Mesendoderm (in vitro differentiated cells): ENCODE measurements at places on chromosomes 16 and 17.
A peak's percentile ranks its signal among the peaks of the same experiment; 100 is the strongest.

DNA sequence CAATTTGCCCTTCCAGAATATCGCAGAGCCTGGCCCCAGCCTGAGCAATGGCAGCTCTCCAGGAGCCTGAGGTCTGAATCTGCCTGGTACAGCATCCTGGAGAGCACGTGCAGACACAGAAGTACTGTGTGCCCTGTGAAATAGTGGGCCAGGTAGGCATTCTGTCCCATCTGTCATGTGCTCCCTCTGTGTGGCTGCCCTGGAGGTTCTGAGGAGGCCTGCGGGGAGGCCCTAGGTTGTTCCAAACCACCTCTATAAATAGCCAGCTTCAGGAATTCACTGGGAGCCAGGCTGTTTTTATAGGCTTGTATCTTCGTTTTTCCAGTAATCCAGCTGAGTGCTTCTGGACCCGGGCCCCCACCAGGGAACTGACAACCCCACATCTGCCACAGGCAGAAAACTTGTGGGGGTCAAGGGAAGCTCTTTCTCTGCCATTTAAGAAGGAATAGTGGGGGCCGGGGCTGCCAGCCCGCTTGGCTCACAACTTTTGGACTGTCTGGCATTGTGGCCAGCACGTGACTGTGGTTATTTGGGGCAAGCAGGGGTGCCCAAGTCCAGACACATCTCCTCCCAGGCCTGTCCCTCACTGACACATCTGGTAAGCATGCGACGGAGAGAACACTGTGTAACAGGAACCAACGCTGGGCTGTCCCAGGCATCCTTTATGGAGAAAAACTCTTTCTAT is 356.3 kb upstream of the TNRC6C start:
- H3K27ac ChIP-seq: no peak overlapping the region
- no peaks in the 10 kb centered on the region for H3K4me1 ChIP-seq
- no peak overlapping the region for H3K4me3 ChIP-seq
- DNase-seq: no peak
- H3K36me3 ChIP-seq: no peaks in the 10 kb centered on the region
- no peaks in the 10 kb centered on the region for H3K27me3 ChIP-seq

DNA sequence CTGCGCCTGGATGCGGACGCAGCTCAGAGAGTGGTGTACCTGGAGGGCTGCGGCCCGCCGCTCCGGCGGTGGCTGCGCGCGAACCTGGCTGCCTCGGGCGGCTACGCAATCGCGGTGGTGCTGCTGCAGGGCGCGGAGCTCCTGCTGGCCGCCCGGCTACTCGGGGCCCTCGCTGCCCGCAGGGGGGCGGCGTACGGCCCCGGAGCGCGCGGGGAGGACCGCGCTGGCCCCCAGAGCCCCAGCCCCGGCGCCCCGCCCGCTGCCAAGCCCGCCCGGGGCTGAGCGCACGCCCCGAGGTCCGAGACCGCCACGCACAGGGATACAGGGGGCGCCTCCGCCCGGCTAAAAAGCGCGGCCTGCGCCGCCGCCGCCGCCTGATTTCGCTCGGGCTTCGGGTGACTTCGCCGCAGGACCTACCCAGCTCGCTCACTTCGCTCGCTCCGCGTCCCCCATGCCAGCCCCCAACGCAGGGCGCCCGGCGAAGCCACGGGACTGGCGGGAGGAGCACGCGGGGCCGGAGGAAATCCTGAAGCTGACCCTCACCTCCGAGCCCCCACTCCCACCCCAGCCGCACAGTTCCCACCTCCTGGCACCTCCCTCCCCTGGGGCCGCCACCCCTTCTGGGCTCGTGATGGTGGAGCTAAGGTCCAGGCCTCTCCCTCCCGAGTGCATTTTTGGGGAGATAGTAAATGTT is 8.2 kb downstream of the PDE6G start:
- no peak overlapping the region for H3K4me3 ChIP-seq
- H3K4me1 ChIP-seq: peaks cover 1% of the 10 kb centered on the region
- H3K36me3 ChIP-seq: no peaks in the 10 kb centered on the region
- DNase-seq: no peak
- H3K27ac ChIP-seq: no peak overlapping the region

DNA sequence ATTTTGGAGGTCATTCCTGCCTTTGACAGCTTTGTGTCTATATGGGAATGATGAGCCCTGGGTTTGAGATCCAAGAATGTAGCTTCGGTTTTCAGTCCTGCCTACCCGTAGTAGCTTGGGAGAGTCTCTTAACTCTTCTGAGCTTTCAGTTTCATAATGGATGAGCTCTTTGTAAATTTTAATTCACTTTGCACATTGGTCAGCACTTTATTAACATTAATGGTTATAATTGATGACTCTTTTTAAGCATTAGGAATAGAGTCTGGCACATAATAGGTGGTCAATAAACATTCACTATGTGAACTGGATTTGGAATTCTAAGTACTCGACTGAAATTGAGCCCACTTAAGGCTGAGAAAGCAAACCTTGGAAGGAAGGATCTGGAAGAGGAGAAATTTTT is 17.3 kb downstream of the GPR139 start:
- H3K4me3 ChIP-seq: no peak overlapping the region
- H3K27ac ChIP-seq: no peak overlapping the region
- no peak for DNase-seq

GRCh38 chr17:49528966-49529365 is 33.9 kb downstream of the NGFR start:
- H3K4me3 ChIP-seq: no peak overlapping the region
- no peaks in the 10 kb centered on the region for H3K36me3 ChIP-seq
- H3K4me1 ChIP-seq: no peaks in the 10 kb centered on the region
- no peak overlapping the region for H3K27ac ChIP-seq
- no peaks in the 10 kb centered on the region for H3K27me3 ChIP-seq

DNA sequence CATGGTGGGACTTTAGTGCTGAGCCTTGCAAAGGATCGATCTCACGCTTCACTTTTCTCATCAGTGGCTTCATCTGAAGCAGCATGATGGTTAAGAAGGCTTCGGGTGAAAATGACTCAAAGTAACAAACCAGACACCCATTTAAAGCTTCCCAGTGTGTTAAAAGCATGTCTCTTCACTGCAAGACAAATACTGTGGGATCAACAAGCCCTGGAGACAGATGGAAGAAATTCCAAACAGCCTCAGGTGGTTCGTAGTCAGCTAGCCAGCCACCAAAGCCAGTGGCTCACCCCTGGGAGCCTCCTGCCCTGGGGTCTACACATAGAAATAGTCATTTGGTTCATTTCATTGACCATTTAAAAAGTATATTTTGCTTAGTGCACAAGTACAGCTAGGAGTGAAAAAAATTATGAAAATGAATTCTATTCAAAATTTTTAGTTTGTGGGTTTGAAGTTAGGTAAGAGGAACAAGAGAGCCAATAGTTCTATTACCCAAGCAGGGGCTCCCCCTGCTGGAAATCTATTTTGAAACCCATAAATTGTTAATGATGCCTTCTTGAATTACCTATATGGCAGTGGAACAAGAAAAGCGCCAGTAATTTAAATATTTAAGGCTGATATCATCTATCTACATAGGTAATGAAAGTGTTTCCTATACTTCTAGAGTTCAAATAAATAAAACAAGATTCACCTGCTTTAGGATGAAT is 51.6 kb downstream of the PMP22 start:
- no peaks in the 10 kb centered on the region for H3K4me1 ChIP-seq
- DNase-seq: peak; percentile 60
- no peaks in the 10 kb centered on the region for H3K27me3 ChIP-seq
- H3K27ac ChIP-seq: no peak overlapping the region

DNA sequence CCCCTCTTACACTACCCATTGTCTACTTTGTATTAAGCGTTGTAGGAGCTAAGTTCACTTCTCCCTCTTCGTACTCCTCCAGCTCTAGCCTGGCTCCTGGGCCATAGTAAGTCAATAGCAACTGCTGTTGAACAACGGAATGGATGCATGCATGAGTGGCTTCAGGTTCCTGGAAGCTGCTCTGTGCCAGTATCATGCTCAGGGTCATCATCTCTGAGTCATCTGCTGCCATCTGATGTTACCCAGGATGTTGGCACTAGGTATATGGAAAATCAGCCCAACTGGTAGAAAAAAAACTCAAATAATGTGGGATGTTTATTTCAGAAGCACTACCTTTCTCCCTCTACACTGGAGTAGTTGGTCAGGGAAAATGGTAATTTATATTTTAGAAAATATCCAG is 536.8 kb downstream of the NPIPA7 start:
- H3K36me3 ChIP-seq: no peaks in the 10 kb centered on the region
- DNase-seq: no peak
- no peak overlapping the region for H3K4me3 ChIP-seq
- H3K27me3 ChIP-seq: no peaks in the 10 kb centered on the region
- H3K27ac ChIP-seq: no peak overlapping the region
- H3K4me1 ChIP-seq: no peaks in the 10 kb centered on the region

DNA sequence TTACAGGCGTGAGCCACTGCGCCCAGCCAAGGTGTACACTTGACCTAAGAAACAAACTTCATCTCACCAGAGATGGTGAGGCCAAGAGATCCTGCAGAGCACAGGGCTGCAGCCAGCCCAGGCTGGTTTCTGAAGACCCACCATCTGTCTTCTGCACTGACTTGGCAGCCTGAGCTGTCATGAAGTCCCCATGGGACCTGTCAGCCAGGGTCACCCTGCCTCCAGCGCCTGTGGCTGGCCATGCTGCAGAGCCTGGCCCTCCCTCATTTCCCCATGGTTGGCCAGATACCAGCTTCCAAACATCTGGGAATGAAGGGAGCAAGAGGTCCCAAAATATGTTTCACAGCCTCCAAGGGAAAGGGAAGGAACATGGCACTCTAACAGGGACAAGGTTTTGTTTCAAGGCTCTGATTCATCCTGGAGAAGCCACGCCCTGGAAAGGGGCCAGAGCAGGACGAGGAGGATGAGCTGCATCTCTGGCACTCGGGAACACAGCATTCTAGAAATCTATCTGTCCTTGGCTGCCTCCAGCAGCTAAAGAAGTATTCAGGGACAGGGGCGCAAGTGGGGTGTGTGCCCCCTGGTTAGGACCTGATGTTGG is 45.3 kb downstream of the DDX19A start:
- H3K27me3 ChIP-seq: no peaks in the 10 kb centered on the region
- H3K4me3 ChIP-seq: no peak overlapping the region
- H3K36me3 ChIP-seq: peaks cover 13% of the 10 kb centered on the region
- H3K27ac ChIP-seq: no peak overlapping the region

GRCh38 chr17:47739150-47739549 is 6.1 kb downstream of the TBX21 start:
- H3K36me3 ChIP-seq: no peaks in the 10 kb centered on the region
- peaks cover 1% of the 10 kb centered on the region for H3K27me3 ChIP-seq
- no peaks in the 10 kb centered on the region for H3K4me1 ChIP-seq

GRCh38 chr17:269616-270514 is 82.7 kb downstream of the RPH3AL start:
- no peaks in the 10 kb centered on the region for H3K27me3 ChIP-seq
- no peaks in the 10 kb centered on the region for H3K4me1 ChIP-seq
- no peaks in the 10 kb centered on the region for H3K36me3 ChIP-seq
- DNase-seq: no peak
- H3K4me3 ChIP-seq: no peak overlapping the region
- no peak overlapping the region for H3K27ac ChIP-seq

DNA sequence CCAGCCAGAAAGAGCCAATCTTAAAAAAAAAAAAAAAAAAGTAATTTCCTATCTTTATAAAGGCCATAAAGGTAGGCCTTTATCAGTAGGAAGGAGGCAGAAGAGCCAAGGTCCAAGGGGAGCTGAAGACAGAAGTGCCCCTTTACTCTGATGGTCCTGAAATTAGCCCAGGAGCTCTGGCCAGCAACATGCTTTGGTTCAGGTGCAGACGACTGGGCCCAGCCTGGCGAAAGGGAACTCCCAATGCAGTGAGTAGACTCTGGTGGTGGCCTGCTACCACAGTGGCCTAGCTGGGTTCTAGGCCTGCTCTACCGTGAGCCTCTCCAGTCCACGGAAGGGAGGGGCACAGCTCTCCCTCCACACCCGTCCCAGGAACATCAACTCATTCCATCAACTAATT is 23.1 kb upstream of the MEIOB start:
- no peak overlapping the region for H3K4me3 ChIP-seq
- H3K4me1 ChIP-seq: no peaks in the 10 kb centered on the region
- no peaks in the 10 kb centered on the region for H3K36me3 ChIP-seq
- no peak for DNase-seq
